Dermis blood vessel endothelial cell (primary cell): ENCODE measurements at places on chromosomes 7 and 10. TPM values are rescaled to one million over a fixed set of nuclear protein-coding genes. Genes with fewer than 3 reads are reported as not detected.

The CTTNBP2 gene
- 0.34 and 0.37 TPM in 2 replicates for total RNA-seq

The CFAP70 gene
- 0.19 and 0.34 TPM in 2 replicates for total RNA-seq

- no peak for DNase-seq
Measured at GRCh38 chr7:117871778-117872538, 1.3 kb downstream of the CTTNBP2 start.

DNA sequence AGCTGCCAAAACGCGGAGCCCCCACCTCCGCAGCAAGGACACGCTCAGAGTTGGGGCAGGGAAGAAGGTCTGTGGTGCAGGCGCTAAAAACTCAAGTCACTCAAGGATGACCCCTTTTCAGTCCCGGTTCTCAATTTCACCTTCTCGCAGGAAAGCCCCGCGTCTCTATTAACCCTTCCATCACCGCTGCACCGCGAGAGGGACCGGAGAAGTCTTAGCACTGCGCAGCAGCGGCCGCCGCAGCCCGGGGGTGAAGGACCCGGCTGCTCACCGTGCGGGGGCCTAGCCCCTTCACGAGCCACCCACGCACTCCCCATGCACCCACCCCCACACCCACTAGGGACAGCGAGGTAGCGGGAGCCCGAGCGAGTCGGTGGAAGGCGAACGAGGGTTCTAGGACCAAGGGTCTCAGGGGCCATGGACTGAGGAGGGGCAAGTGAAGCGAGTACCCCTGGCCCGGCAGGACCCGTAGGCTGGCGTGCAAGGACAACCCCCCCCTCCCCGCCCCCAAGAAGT is 162.9 kb downstream of the SH3PXD2A start:
- DNase-seq, result no peak
